ENCODE measurements at places on chromosomes 4 and X. TPM values are rescaled to one million over a fixed set of nuclear protein-coding genes. Genes with fewer than 3 reads are reported as not detected.

- no peak for DNase-seq
Observed at GRCh38 chrX:155998116-155998515, 620 bp downstream of the IL9R start.

- DNase-seq = no peak
Observed at GRCh38 chr4:76622717-76623116, 187.7 kb downstream of the SHROOM3 start.

GRCh38 chr4:25702848-25703247, 47.2 kb downstream of the SLC34A2 start:
- no peak for DNase-seq

- DNase-seq = no peak
Observed at GRCh38 chr4:73408181-73408867, 4.2 kb downstream of the ALB start.

DNA sequence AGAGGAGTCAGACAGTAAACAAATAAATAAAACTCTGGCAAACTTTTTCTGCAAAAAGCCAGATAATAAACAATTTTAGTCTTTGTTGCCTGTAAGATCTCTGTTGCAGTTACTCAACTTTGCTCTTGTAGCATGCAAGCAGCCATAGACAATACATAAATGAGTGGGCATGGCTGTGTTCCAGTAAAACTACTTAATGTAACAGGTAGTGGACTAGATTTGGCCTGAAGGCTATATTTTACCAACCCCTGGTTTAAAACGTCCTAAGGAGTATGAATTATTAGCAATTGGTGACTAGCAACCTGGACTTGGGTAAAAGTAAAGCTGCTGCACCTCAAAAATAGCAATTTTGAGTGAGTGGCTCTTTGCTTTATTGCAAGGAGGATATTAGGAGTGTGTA, 30.9 kb downstream of the SLAIN2 start:
- DNase-seq = no peak

DNA sequence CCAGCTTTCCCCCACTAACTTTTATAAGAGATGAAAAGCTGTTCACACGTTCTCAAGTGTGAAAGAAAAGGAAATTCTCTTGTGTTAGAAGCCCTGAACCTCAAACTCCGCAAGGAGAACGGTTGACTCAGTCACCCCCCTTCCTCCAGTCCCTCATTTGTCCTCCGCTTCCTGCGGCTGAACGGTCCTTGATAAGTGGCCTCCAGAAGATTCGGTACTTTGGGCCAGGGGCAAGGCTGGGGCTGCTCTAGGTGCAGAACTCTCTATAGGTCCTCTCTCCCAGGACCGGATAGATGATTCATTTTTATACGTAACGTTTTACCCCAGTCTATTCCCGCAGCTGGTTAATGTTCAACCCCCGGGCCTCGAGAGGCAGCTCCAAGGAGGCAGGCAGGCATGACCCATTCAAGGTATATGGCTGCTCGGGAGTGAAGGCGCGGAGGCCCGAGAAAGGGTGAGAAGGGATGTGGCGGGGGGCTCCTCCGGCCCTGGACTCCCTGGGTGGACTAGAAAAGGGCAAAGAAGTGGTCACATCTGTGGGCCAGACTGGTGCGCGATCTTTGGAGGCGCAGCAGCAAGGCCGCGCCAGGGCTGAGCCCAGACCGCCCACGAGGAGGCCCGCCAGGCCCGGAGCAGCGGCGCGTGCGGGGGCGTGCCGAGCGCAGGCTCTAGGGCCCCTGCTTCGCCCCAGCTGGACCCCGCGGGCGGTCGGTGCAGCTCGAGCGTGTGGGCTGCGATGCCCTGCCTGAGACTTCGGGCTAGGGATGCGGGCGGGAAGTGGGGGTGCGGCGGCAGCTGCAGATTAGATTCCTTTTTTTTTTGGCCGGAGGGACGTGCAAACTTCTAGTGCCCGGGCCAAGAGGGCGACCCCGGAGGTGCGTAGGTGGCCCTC, 11.7 kb downstream of the PITX2 start:
- DNase-seq = no peak

DNA sequence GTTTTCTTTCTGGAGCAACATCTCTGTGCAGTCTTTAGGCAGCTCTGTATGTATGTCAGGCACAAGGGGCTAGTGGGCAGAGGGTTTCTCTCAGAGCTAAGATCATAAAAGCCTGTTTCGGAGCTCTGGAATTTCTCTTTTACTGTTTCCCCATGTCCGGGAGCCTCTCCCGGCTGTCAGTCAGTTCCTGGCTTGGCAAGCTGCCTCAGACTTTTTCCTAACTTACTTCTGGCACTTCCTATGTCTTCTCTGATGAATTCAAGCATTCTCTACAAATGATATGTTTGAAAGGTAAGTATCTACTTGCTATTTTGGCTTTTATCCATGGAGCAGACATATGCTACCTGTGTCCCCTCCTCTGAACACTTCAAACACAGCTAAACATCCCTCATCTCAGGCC, 129.3 kb upstream of the PGRMC2 start:
- no peak for DNase-seq

DNA sequence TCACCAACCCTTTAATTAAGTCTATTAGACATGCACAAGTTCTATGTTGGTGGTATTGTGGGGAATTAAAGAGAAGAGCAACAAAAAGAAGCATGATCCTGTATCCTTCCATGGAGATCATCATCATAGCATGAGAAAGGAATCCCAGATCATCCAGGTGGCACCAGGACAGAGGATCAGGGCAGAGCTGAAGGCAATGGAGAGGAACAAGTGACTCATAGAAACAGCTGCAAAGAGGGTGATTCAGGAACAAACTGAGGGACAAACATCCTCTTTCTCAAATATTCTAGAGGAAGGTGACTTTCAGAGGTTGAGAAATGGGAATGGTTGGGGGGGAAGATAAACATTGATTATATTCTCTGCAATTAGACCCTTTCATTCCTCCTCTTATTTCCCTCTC, 105.5 kb upstream of the OTUD4 start:
- DNase-seq = no peak

Gene SPANXA2
- total RNA-seq = not detected

Gene ZC4H2
- 12.1 TPM for total RNA-seq

Gene SHROOM3
- 0.05 TPM for total RNA-seq

Gene S100G
- total RNA-seq = not detected

Gene TLL1
- not detected for total RNA-seq

Data from activated T-helper 1 cell treated with anti-CD3 and anti-CD28 coated beads, Interleukin-12 subunit alpha, Interleukin-12 subunit beta, Interleukin-2, Interleukin-4 antibody, amounts not matched to agents 30 ng/mL and 10 ng/mL and 1 ng/mL, durations not matched to agents 14 hours and 24 hours and 36 hours (primary cell).